ENCODE measurements at places on chromosomes 7 and 10. TPM values are rescaled to one million over a fixed set of nuclear protein-coding genes. Genes with fewer than 3 reads are reported as not detected.

GRCh38 chr7:78905436-78905835 lies 548.0 kb downstream of the MAGI2 start:
- no peak for DNase-seq

GRCh38 chr7:114934713-114935112 lies 12.8 kb downstream of the MDFIC start:
- peak; percentile 29 for DNase-seq

- DNase-seq: no peak
These were observed 98.3 kb downstream of the CHST15 start for GRCh38 chr10:123995082-123995460.

DNA sequence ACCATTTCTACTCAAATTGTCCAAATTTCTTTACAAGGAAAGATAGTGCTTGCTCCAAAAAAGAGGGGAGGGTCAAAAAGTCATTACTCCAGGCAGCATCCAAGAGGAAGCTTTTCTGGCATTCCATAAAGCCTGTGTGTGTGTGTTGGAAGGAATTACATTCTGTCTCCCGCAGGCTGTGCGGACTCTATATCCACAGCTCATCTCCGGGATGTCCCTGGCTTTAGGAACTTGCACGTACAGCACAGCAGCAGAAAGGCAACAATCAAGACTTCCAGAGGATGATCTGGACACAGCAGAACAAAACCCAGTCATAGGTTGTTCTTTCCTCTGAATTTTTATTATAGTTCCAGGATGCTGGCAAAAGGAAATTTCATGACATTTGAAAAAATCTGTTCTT lies 94.8 kb downstream of the ITIH5 start:
- no peak for DNase-seq

GRCh38 chr10:106439366-106439765 lies 725.1 kb downstream of the SORCS1 start:
- no peak for DNase-seq

- peak; percentile 87 for DNase-seq
These were observed 4.5 kb upstream of the PLXNA4 start for GRCh38 chr7:132580717-132581285.

- no peak for DNase-seq
These were observed 212.2 kb downstream of the BMPER start for GRCh38 chr7:34117573-34117972.

DNA sequence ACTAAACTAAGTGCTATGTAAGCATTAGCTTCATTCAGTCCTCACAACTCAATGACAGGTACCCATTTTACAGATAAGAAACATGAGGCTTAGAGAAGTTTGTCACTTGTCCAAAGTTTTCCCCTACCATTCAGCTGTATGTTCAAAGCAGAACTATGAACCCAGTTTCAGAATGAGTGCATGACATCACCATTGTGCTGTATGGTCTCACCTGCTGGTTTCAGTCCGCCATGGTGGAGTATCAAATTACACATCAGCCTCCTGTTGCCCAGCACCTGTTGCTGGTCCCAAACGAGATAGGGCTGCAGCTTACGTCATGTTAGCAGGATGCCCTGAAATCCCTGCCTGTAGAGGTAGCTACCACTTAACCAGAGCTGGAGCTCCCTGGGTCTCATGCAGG lies 95.0 kb downstream of the DYNC1I1 start:
- no peak for DNase-seq

- no peak for DNase-seq
These were observed 628 bp downstream of the MRPS33 start for GRCh38 chr7:141014125-141014523.

- no peak for DNase-seq
These were observed 50.1 kb downstream of the SYPL1 start for GRCh38 chr7:106062006-106062405.

- DNase-seq: no peak
These were observed 21.3 kb downstream of the TSPAN15 start for GRCh38 chr10:69472544-69472943.

DNA sequence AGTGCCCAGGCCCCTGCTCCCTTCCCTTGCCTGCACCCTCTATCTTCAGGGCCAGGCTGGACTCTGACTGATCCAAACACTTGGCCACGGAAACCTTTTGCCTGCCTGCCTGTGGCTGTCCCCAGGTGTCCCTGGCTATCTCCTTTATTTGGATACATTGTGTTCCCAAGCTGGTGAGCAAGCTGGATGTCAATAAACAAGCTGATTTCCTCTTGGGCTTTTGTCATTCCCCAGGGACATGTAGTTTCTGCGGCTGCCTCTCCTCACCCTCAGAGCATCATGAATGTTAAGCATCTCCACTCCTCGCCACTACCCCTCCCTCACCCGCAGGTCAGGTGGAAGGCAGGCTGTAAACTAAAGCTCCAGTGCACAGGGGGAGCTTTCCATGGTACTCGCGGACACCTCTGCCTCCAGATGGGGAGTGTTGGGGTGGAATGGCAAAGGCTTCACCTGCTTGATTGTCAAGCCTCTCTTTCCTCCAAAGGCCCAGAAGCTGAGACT lies 6.9 kb downstream of the GHRHR start:
- no peak for DNase-seq

DNA sequence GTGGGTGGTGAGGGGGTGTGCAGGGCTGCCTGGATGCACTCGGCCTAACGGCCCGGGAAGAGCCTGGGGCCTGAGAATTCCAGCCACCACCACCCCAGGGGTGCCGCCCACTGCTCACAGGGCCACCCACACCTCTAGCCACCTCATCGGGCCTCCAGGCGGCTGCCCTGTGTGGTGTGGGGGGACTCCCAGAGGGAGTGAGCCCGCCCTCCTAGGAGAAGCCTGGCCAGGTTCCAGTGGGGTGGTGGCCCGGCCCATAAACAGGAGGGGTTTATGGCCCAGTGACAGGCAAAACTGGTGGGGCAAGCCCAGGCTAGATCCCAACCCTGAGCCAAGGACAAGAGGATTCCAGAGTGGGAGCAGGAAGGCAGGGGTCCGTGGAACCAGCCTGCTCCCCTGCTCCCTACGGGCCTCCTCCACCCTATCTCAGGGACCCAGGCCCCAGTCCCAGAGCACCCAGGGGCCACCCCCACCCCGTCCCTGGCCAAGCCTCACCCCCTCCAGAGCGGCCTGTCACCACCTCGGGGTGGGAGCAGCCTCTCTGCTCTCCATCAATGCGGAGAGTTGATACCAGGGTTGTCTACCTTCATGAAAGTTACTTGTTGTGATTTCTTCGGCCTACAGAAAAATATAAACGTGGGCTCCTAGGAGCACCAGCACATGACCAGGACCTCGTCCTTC lies 20.2 kb upstream of the PDGFA start:
- DNase-seq: no peak

- peak; percentile 61 for DNase-seq
These were observed 578.6 kb upstream of the FOXK1 start for GRCh38 chr7:4103352-4104091.

DNA sequence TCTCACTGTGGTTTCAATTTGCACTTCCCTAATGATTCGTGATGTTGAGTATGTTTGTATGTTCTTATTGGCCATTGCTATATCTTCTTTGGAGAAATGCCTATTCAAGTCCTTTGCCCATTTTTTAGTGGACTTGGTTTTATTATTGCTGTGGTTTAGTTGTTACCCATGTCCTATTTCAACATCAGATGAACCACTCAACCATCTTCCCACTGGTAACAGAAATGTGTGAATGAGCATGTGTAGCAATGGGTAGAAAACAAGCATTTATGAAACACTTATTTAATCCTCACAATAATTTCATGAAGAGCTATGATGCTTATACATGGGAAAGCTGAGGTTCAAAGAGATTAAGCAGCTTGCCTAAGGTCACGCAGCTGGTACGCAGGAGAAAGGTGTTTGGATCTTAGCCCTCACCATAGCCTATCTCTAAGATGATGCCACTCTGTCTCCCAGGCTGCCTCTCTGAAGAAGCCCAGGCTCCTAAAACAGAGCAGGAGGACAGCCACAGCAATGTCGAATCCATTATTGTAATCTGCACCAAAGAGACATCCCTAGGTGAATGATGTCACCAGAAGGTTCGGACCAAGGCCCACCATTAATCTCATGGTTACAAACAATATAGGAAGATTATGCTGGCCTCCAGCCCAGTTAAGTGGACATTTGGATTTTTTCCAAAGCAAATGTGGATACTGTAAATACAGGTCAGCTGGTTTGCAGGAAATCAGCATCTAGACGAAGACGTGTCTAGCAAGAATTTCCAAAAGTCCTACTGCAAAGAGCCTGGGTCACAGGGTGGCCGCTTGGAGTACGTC lies 447.6 kb upstream of the ZMIZ1 start:
- DNase-seq: no peak

DNA sequence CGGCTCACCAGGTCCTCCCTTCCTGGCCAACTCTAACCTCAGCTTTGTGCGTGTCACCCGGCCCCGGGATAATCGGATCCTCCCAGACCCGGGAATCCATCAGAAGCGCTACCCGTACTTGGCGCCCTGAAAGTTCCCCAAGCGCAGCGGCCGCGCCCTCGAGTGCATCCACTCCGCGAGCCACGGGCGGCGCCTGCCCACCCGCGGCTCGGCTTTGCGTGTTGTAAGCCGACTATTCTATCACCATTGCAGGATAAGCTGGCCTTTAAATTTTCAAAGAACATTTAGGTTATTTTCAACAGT lies 35.7 kb upstream of the EBLN1 start:
- DNase-seq: no peak

DNA sequence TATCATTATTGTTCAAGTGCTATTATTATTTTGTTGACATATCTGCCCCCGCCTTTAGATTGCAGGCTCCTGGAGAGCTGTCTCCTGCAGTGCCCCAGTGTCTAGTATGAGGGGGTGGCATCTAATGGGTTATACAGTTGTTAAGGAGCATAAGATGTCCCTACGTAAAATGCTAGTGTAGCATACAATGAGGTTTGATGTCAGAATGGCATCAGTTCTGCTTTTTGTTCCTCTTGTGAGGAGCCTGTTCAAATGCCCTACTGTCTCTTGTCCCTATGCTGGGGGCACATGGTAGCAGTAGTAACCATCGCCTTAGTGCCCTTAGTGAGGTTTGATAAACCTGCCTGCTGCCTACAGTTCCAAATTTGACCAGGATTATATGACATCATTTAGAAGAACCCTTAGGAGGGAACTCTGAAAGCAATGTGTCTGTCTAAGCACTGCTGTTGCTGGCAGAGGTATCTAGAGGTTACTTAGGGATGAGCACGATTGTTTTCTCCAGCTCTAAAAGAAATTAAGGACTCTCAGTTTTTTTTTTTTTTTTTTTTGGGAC lies 9.7 kb downstream of the CREM start:
- DNase-seq: no peak

- no peak for DNase-seq
These were observed 39.9 kb upstream of the EGR2 start for GRCh38 chr10:62856021-62856420.

- DNase-seq: peak; percentile 22
These were observed 57.0 kb downstream of the SHTN1 start for GRCh38 chr10:116947841-116948529.

- DNase-seq: no peak
These were observed 98.0 kb downstream of the MAD1L1 start for GRCh38 chr7:2134740-2135139.

- no peak for DNase-seq
These were observed 7.1 kb upstream of the KCNIP2 start for GRCh38 chr10:101850749-101851148.

Gene C10orf62
- not detected for total RNA-seq

Gene KCNIP2
- 1.1 TPM for total RNA-seq

Gene KCNH2
- 0.05 TPM for total RNA-seq
